ENCODE measurements at places on chromosomes 5 and 9.
A peak's percentile ranks its signal among the peaks of the same experiment; 100 is the strongest.

- no peak for DNase-seq
These were observed 43.6 kb downstream of the GAS1 start for GRCh38 chr9:86903734-86904085.

DNA sequence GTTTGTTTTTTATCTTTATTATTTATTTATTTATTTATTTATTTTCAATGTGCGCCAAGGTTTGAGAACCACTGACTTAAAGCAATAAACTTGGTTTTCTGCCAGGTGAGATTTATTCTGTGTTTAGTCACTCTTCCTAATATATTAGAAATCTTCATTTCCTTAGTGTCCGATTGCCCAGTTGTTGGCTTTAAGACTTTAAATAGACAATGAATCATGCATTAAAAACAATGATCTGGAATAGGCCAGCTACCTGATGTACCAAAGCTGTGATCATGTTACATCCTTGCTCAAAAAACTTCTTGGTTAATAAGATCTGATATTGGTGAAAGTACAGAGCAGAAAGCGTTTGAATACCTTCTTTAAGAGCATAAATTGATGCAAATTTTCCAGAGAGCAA is 52.1 kb upstream of the ERBIN start:
- no peak for DNase-seq

DNA sequence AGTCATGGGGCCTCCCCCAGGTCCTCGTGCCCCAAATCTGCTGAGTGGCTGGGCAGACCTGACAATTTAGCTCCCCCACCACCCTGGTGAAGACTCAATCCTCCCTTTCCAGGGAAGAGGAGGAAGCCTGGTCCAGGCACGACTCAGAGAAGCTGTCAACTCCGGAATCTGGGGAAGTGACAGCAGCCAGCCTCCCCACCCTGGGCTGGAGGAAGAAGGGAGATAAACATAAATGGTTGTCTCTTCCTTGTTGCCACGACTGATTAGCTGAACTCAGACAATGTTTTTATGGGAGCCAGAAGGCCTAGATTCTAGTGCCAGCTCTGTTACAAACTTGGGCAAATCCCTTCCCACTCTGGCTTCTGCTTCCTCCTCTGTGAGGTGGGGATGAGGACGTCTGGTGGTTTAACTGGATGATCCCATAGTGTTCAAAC is 15.4 kb downstream of the CCDC69 start:
- no peak for DNase-seq

DNA sequence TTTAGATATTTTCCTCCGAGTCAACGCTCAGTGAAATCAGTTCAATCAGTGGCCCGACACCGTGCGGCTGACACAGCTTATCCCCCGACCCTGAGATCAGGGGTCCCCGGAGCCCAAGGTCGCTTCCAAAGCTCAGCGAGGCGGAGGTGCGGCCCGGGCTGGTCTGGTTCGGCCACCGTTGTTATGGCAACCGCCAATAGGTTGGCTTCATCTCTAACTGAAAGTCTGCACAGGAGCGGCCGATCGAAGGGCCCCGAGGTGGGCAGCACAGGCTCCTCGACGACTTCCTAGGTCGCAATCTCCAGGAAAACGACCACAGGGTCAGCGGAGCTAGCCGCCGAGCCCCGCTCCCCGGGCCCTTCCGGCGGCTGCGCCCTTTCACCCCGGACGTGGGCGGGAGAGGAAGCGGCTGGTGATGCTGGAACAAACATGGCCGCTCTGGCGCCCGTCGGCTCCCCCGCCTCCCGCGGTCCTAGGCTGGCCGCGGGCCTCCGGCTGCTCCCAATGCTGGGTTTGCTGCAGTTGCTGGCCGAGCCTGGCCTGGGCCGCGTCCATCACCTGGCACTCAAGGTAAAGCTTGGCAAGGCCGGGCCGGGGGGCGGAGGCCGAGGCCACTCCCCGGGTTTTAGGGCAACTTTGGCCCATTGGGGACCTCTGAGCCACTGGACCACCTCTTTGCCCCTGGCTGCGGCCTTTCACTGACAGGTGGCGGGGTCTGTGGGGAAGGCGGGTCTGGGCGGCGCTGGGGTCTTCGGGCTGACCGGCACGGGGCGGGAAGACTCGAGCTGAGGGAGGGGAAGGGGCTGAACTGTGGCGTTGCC is at the start of gene GPR107:
Gene GPR107 (plus strand): TSS at position 403 of the 821 bp plus-strand sequence. CDS start 27 bp downstream, at position 430.
- peak; percentile 88 for DNase-seq

- DNase-seq, result no peak
These were observed 36.6 kb downstream of the RNF38 start for GRCh38 chr9:36363448-36363847.

DNA sequence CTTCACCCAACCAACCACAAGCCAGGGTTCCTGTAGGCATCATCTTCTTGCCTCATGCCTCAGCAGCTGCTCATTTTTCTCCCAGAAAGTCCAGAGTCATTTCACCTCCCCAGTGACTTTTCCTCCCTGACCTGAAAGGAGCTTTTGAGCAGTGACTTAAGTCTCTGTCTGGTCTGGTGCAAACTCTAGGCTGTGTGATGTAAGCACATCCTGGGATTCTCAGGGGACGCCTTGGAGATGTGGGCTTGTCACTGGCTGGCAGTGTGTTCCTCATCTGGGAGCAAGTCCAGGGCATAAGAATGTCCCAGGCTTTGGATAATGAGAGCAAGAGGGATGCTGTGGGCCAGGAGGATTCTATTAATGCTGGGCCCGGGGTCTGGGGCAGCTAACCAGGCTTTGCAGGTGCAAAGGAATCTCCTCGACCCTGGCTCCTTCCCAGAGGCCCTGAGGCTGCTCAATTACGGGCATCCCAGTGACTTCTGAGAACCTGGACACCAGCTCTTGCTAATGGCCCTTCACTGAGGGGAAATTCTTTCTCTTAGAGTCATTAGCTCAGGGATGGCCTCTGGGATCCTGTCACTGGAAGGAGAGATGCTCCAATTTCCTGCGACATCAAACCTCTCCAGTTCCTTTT is 211.0 kb upstream of the PANK3 start:
- DNase-seq, result no peak

DNA sequence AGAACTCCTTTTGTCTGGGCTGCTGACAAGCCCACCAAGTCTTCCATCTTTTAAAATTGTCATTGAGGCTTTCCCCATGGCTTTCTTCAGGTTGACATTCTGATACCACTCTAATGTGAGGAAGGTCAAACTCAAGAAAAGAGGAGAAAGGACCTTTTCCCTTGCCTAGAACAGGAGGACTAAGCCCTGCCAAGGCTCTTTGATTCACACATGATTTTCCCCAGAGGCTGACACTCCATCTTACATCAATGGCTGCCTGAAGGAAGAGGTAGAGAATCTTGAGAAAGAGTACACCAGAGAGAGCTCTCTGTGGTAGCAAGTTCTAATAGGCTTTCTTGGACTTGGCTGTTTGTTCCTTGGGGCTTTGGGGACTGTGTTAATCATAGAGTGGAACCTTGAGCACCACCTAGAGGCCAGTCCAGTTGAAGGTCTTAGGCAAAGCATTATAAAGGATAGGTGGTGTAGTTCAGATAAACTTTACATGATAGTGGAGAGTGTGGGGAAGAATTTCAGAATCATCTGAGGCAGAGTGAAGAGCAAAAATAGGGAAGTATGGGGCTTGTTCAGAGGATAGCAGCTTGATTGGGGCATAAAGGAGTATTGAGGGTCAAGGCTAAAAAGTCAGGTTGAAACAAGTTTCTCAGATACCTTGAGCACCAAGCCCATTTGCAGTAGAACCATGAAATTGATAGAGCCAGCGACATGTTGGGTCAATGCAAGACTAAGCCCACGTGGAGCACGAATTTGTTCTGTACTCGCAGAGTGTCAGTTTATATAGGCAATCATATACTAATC is 36.7 kb downstream of the NDFIP1 start:
- DNase-seq, result peak; percentile 64

DNA sequence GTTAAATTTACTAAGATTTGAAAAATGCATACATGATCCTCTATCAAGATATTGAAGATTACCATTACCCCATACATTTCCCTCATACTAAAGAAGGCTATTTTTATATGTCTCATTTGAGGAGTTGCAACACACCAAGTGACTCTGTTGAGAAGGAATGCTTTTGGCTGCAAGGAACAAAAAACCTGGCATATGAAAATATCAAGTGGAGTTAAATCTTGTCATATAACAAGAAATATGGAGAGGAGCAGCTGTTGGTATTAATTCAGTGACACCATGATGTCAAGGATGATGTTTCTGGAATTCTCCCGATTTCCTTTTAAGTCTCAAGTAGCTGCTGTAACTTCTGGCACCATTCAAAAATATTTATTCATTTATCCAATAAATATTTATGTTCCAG is 193.8 kb downstream of the CSNK1G3 start:
- DNase-seq, result no peak

DNA sequence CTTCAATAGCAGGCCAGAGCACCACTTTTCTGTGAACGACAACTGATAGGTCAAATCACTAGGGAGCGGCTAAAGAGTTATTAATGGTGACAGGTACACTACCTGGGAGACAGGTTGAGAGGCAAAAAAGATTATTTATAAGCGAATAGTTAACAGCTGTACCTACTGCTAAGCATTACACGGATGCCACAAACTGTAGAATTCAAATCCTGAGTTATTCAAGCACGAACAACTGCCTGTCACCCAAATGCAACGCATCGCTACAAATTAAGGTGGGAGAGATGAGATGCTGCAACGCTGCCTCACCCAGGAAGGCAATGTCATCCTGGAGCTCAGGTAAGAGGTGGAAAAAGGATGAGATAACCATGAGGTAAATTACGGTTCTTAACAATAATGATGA is 342.9 kb downstream of the BNC2 start:
- DNase-seq, result no peak

DNA sequence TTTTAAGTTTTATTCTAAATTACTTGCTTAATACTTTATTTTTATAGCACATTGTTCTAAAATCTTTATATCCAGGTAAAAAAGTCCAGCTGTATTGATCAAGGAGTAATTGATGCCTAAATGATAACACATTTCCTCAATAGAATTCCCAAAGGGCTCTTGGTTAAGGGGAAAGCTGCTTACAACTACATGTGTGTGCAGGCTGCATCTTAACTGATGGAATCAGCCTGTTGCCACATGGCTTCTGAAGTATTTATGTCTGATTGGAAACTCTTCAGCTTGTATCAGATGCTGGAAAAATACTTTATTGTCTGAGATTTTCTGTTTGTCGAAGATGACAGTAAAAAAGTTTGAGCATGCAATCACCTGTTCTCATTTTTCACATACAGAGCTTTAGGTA is 182.6 kb downstream of the FBXL7 start:
- no peak for DNase-seq

DNA sequence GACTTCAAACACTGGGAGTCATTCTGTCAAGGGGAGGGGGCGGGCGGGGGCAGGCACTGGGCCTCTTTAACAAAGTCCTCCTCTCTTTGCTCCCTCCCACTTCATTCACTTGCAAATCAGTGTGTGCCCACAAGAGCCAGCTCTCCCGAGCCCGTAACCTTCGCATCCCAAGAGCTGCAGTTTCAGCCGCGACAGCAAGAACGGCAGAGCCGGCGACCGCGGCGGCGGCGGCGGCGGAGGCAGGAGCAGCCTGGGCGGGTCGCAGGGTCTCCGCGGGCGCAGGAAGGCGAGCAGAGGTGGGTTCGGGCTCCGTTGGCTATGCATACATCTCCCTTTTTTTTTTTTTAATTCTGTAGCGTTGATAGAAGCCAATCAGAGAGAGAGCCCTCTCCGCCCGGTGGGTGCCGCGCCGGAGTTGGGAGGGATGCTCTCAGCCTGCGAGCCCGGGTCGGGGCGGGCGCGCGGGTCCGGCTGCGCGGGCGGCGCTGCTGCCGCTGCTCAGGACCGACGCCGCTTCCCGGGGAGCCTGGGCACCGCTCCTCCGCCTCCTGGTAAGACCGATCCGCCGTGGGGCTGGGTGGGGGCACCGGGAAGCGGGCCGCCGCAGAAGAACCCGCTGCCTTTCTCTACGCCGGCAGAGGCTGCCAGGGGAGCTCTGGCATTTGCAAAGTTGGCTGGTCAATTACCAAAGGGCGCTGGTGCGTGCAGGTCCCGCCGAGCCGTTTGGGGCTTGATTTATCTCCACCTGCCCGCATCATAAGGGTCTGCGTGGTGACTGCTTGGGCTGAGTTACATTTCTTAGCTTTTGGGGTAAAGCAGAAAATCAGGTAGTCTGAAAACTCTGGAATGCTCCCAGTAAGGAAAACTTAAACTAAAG is at the start of gene CDH6:
Gene CDH6 (plus strand): TSS at position 96 of the 877 bp plus-strand sequence. CDS start 73,788 bp downstream, outside the sequence.
- DNase-seq, result no peak

DNA sequence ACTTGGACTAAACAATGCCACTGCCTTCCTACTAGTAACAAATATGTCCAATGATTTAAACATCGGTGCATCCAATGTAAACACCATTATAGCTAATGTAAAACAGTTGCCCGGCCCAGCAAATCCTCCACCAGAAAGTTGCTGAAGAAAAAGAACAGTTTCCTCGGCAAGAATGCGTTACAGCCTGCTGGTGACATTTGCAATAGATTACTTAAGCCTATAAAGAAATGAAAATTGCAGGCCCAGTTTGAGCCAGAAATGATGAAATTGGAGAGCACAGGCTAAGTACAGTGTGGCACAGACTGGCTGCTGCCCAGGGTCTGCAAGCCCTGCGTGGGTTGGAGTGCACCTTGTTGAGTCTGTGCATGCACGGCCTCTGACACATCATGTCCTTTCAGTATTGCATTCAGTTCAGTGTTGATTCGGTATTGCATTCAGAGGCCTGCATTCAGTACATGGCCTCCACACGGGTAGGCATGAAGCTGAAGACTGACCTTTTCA is 406.0 kb upstream of the KLF4 start:
- DNase-seq, result no peak

- DNase-seq, result no peak
These were observed 61.4 kb upstream of the GAS1 start for GRCh38 chr9:87008667-87009066.

DNA sequence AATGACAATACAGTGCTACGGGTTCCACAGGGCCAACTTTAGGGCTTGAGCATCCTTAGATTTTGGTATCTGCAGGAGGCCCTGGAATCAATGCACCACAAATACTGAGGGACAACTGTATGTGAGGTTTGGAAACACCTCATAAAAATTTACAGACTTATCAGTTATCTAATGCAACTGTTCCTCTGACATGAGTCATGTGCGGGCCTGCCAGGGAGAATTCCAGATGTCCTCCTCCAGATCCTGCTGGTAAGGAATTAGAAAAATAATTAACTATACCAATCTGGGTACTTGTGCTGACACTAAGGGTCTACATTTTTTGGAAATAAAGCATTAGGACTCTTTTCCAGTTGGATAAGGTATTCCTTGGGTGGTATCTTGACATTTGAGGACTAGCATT is 333.3 kb downstream of the ARRDC3 start:
- DNase-seq, result no peak

Data from germinal center (tissue), 1 donor.